ENCODE measurements at places on chromosomes 2 and 18.

GRCh38 chr18:62778976-62779869, 63.9 kb downstream of the PHLPP1 start:
- no peak for DNase-seq

DNA sequence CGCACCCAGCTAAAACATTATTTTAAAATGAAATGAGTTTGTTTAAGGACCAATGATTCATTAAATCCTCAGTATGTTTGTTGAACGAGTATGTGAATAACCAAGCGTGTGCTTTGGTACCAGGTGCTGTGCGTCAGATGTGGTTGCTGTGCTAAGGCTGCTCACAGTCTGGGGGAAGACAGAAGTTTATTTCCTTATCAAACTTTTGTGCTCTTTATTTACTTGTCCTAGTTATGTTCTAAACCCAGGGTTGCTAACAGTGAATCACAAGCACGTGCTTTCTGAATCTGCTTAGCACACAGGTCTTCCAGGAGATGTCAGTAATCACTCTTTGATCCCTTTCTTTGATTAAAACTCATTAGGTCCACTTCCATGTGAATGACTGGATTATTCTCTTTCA, 37.0 kb downstream of the RAPGEF4 start:
- DNase-seq: peak; percentile 7

DNA sequence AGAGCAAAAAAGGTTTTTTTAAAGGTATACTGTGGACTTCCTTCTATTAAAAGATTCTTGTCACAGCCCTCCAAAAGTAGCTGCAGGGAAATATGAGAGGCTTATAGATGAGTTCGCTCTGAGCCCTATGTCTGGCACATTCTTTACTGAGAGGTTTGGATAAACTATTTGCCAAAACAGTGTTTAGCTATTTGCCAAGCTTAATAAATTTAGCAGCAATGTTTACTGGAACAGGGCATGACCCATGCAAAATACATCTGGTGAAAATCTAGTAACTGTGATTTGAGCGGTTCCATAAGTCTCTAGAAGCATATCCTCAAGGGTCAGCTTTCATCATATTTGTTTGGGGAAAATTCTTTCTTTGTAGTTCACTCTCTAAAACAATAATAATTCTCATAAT, 1696.7 kb upstream of the PIK3C3 start:
- DNase-seq: peak; percentile 18

DNA sequence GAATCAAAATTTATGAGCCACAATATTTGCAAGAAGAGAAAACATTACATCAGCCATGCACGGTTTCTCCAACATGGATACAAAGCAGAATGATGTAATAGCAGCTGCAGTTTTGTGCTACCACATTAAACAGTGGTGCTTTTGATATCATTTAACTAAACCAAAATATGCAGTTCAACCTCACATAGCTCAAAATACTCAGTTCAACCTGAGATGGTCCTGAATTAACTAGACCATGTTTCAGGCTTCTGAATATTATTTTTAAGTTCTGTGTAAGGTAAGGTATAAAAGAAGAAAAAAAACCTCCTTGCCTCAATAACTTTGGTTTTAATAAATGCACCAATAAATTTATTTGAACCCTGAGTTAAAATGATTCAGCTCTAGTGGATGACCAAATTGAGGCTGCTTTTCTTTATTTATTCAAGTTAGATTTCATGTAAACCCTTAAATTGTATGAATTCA, 18.8 kb upstream of the TSPYL6 start:
- peak; percentile 8 for DNase-seq

DNA sequence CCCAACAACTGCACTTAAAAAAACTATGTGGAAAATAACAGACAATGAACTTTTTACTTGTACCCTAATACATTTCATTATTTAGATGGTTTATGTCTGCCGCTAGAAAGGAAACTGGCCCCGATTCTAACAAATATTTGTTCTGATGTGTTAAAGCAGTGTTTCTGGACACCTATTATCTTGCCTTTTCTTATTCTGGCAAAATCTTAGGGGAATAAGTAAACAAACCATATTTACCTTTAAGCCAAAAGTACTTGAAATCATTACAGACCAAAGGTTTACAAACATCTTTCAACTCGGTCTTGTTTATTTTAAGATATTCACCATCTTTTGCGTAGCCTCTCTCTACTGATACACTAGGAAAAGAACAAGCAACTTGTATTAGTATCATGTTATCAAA, 11.8 kb upstream of the DLX1 start:
- no peak for DNase-seq
